ENCODE measurements at places on chromosomes 11 and 22.

GRCh38 chr22:27725661-27726060, 75.9 kb downstream of the MN1 start:
- DNase-seq = no peak

DNA sequence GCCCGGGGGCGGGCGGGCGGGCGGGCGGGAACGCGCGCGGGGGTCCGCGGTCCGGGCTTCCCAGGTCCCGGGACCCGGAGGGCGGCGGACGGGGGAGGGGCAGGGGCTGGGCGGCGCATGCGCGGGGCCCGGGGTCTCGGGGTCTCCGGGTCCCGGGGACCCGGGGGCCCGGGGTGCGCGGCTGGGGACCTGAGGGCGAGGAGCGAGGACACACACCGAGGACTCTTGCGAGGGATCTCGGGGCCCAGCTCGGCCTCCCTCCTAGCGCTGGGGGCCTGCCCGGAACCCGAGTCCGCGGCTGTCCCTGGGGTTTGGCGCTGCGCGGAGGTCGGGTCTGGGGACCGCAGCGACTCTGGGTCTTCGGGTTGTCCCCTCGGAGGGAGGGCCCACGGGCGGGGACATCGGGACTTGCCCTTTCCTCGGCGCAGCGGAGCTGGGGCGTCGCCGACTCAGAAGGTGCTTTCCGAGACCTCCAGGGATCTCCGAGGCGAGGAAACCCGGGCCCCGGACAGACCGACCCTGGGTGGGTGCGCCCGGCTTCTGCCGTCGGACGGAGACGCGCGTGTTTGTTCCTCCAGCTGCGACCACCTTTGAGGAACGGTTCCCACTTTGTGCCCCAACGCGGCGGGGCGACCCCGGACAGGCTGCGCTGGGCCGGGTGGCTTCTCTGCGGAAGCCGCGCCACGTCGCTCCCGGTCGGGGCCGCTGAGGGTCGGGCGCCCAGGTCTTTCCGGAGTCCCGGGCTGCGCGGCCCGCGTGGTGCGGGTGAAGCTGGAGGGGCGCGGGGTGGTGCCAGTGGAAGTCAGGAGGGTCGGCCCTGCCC, 540 bp downstream of the PPARA start:
- DNase-seq = no peak

DNA sequence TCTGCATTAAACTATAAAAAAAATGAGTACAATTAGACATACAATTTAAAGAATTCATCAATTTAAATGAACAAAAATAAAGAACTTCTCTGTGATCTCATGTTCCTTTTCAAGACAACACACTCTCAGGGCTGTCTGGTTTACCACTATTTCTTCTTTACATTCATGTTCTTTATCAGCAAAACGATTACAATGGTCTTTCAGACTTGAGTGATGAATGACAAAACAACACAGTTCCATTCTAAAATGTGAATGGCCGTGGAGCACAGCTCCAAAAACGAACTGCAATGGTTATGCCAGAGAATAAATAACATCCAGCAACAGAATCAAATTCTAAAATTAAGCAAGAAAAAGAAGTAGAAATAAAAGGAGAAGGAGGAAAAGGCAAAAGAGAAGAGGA, 113.1 kb downstream of the CADM1 start:
- DNase-seq = no peak

- no peak for DNase-seq
These were observed 25.6 kb downstream of the ARRB1 start for GRCh38 chr11:75325713-75326438.

GRCh38 chr22:32319861-32320406, 37.7 kb upstream of the RFPL3 start:
- DNase-seq = no peak

- peak; percentile 15 for DNase-seq
These were observed 64.1 kb upstream of the LMO1 start for GRCh38 chr11:8327761-8328192.

- DNase-seq = no peak
These were observed 43.8 kb downstream of the KCNQ1OT1 start for GRCh38 chr11:2655834-2656622.

DNA sequence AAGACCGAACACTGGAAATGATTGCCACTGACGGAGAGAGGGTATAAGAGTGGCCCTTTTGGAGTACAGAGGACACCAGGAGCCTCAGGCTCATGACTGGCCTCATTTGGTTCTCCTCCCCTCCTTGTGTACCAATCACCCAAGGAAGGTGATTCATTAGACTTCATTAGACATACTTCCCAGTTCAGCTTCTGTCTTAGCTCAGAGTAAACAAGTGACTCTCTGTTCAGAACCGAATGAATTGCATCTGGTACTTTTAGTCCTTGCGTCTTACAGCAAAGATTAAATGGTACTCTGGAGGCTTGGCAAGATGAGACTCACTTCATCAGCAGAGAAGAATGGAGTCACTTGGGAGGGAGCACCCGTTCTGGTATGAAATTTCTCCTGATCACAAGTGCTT, 75.2 kb downstream of the ZNRF3 start:
- DNase-seq = no peak

- no peak for DNase-seq
These were observed 46.9 kb downstream of the WNT11 start for GRCh38 chr11:76159303-76159937.

GRCh38 chr11:69935941-69936505, 116.8 kb upstream of the FGF3 start:
- DNase-seq = no peak

DNA sequence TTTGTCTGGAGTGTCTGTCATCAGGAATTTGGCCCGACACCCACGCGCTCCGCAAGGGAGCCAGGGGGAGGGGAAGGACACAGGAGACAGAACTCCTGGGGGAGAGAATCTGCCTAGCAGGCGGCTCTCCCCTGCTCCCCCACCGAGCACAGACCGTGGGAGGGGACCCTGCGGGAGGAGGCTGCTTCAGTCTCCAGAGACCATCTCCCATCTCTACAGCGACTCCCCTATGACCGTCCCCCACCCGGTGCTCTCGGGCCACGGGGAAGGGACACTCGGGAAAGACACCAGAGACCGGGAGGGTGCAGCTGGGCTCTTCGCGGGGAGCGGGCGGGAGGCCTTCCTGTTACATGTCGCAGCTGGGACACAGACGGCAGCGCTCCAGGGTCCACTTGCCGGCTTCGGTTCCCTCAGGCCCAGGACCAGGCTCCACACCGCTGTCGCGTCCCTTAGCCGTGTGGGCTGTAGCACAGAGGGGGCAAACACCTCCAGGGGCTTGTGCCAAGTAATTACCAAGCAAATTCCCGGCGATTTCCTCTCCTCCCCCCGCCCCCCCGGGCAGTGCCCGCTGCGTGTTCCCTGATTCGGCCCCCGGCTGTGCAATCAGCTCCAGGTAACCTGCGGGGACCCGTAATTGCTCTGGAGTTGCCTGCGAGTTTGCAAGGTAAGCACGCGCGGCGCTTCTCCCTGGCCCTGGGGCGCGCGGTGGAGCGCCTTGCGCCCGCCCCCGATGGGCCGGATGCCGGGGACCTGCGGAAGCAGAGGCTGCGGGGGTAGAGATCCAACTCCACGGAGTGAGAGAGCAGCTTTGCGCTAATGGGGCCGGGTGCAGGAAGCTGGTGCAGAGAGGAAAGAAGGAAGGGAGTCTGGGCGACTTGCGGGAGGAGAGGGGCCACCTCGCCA, 155.1 kb upstream of the CADM1 start:
- DNase-seq = no peak

GRCh38 chr22:41847300-41847699, 14.4 kb downstream of the SREBF2 start:
- no peak for DNase-seq

DNA sequence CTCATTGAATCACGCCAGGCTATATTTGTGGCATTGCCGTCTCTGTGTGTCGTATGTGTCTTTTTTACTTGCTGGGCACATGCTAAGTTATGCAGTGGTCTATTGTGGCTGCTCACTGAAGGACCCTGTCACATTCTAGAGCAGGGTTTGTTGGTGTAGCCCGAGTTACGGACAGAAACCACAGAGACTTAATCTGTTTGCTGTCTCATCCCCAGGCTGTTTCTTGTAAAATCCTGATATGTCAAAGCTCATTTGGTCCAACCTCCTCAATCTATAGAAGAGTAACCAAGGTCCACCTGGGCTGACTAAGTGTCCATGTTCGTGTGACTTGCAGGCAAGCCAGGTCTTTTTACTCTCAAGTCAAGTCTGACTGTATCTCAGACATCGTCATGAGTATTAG, 5.0 kb downstream of the DPF2 start:
- no peak for DNase-seq

GRCh38 chr22:39318507-39319283, 728 bp downstream of the RPL3 start:
- DNase-seq = no peak

DNA sequence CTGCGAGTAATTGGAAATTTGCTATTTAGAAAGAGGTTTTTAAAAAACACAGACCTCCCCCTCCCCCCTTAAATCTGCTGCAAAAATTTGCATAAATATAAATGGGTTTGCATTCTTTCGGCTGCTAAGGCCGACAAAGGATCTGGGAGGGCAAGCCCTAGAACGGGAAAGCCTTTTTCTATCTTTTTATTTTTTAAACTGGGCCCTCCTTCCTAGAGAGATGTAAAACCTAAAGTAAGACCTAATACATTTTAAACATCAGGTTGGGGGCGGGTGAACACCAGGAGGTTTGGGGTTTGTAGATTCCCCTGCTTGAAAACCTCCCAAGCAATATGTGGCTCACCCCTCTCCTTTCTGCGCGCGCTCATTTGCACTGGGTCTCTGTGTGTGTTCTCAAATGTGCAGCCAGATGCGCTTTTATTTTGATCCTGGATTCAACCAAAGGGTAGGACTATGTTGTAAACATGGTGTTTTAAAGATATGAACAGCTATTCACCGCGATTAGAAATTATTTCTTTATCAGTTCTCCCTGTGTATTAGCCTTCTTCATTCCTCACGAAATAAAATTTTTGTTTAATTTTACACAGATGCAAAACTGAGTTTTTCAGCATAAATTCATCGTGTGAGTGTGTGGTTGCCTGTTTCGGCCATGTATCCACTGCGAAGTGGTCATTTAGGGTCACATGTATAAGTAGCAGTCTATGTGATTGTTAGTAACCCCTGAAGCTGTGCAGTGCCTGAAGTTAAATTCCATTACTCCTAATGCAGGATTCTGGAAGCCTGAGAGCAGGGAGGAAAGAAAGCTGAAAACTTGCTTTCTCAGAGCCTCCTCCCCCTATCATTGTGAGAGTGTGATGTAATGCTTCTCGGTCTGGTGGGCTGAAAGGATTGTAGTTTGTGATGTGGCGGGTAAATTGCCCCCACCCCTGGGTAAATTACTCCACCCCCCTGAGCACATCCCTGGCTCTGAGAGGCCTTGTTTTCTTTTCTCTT, 988 bp downstream of the TNRC6B start:
- DNase-seq = no peak

GRCh38 chr11:132941024-132941646, 591.2 kb downstream of the OPCML start:
- no peak for DNase-seq

GRCh38 chr11:57742087-57742452, 779 bp downstream of the SELENOH start:
- DNase-seq = no peak

GRCh38 chr11:16960250-16960649, 54.0 kb downstream of the PLEKHA7 start:
- no peak for DNase-seq

- no peak for DNase-seq
These were observed 79.7 kb upstream of the C11orf87 start for GRCh38 chr11:109342261-109342660.

GRCh38 chr11:130390071-130390758, 38.2 kb downstream of the ADAMTS8 start:
- DNase-seq = no peak

DNA sequence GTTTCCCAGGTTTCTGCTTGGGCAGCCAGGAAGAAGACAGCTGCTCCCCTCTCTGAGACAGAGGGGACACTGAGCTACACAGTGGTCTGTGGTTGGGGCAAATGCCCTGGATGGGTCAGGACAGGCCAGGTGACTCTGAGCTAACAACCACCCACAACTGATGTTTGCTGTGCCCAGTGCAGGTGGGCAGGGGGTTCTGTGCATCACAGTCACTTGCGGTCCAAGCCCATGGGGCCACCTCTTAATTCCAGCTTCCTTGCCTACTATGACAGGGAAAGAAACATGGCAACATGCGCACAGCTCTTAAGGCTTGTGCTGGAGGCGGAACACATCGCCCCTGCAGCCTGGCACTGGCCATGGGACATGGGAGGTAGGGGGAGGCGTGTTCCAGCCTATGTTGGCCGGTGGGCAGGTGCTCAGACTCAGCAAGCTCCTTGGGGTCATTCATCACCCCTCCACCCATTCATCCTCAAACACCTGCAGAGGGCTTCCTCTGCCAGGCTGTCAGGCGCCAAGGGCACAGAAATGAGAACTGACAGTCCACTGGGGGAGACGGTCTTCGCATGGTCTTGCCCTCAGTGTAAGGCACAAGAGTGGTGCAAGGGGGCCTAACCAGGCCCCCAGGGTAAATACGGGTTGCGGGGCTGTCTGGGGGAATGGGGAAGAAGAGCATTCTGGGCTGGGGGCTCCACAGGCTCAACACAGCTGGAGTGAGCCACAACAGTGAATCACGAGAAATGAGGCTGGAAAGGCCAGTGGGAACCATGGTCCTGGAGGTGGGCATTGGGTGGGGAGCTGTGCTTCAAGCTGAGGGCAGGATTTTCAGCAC, 55.6 kb downstream of the ARFGAP3 start:
- DNase-seq = no peak

DNA sequence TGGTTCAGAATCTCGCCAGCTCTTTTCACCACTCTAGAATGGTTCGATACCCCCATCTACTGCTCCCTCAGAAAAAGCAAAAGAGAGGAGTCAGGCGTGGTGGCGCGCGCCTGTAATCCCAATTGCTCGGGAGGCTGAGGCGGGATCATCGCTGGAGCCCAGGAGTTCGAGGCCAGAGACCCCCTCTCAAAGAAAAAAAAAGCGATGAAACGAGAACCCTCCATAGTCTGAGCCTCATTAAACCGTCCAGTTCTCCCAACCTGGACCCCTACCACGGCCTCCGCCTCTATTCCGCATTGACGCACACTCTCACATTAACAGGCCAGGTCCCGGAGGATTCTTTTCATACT, 439 bp downstream of the SPA17 start:
- no peak for DNase-seq

GRCh38 chr11:131458421-131458820, 88.0 kb downstream of the NTM start:
- no peak for DNase-seq

- DNase-seq = no peak
These were observed 120.7 kb downstream of the CCDC81 start for GRCh38 chr11:86495351-86495750.

GRCh38 chr11:126607776-126608541, 252.5 kb downstream of the ST3GAL4 start:
- DNase-seq = no peak

GRCh38 chr22:25021409-25021808, 68.9 kb downstream of the KIAA1671 start:
- DNase-seq = no peak

Measured in GM12864 (cell line).